ENCODE measurements at places on chromosomes 1 and 21.

DNA sequence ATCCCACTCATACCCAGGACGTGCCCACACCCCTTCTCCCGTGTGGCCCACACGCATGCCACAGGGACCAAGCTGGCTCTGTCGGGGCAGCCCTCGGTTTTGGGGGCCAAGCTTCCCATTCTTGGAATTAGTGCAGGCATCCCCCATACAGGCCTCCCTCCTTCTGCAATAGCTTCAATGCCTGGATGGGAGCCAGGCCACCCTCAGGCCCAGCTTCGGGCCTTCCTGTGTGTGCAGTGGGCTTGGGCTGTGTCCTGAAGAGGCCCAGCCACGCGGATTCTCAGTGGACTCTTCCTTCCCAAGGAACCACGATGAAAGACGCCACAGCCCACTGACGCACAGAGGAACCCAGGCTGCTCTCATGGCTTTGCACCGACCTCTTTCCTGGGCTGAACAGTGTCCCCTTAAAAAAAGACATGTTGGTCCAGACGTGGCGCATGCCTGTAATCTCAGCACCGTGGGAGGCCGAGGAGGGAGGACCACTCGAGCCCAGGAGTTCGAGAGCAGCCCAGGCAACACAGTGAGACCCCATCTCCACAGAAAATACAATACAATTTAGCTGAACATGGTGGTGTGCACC, 3.4 kb downstream of the KRTAP10-11 start:
- no peak for DNase-seq

- DNase-seq, result no peak
These were observed 13.9 kb downstream of the COL8A2 start for GRCh38 chr1:36111151-36111550.

GRCh38 chr1:76682138-76682537, 185.1 kb upstream of the ST6GALNAC5 start:
- no peak for DNase-seq

GRCh38 chr1:157894613-157895165, 53.1 kb upstream of the CD5L start:
- DNase-seq, result no peak

DNA sequence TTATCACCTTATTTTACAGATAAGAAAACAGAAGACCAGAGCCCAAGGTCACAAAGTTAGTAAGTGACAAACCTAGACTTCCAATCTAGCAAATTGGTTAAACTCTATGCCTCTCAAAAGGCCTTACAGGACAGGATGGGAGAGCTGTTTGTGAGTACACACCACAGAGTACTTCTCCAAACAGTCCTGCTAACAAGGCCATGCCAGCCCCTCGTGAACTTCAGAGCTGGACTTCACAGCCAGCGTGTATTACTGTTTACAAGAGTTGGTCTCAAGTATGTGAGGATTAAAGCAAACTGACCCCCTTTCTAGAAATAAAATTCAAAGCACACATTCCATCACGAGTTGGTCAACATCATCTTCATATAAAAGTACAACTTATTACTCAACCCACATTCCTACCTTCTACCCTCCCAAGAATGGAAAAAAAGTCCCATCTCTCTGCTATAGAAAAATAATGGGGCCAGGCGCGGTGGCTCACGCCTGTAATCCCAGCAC, 19.8 kb upstream of the UBR4 start:
- no peak for DNase-seq

GRCh38 chr1:228344631-228345072, 62.0 kb downstream of the TRIM11 start:
- DNase-seq, result no peak

DNA sequence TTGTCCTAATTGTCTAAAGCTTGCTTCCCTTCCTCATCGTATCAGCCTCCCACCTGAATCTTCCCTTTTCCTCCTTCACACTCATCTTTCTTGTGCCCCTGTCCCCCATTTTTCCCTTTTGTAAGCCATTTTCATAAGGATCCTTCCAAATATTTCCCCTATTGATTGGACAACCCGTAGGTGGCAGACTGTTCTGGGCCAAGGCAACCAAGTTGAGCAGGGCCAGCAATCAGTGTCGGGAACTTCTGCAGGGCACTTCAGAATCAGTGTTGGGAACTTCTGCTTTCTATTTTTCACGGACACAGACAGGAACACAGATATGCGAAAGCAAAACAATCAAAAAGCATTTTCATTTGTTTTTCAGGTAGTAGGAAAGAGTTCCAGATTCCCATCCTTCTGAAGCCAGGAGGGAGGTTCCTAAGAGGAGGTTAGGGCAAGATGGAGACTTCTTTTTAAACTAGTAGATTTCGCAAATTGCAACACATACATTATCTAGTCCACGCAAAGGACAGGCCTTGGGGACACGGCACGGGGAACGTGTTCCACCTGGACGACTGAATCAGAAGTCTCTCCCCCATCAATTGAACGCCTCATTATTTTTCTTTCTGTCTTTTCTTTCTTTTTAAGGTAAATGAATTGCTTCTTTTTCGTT, 691 bp upstream of the MPZL1 start:
- no peak for DNase-seq

DNA sequence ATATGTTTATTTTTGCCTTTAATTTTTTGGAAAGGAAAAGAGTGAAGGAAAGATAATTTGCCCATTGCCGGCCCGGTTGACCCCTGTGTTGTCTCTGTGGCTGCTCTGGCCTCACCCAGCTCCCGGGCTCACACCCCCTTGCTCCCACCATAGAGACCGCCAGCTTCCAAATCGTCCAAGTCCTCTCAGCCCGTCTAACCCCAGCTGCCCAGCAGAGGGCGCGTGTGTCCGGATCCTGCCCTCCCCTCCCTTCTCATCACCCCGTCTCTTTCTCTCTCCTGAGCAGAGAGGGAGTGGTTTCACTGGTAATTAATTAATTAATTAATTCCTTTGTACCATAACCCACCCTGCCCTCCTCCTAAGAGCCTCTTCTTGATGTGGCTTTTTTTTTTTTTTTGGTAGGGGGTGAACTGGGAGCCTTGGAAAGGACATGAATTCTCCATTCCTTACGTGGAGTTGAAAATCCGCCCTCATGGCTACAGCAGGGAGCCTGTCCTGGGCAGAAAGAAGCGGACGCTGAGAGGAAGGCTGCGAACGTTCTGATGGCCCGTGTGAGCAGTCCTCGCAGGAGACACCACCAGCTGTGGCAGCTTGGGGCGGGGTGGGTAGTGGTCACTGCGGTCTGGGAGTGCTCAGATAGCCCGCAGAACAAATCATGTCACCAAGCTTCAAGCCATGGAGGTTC, 45.9 kb downstream of the KIAA0040 start:
- DNase-seq, result peak; percentile 81
